ENCODE measurements at places on chromosomes 3 and 15.
A peak's percentile ranks its signal among the peaks of the same experiment; 100 is the strongest.

GRCh38 chr3:184259878-184260723 lies 1.3 kb downstream of the CAMK2N2 start:
- DNase-seq: peak; percentile 14

- peak; percentile 2 for DNase-seq
Measured at GRCh38 chr3:10945683-10946287, 46.8 kb upstream of the SLC6A1 start.

DNA sequence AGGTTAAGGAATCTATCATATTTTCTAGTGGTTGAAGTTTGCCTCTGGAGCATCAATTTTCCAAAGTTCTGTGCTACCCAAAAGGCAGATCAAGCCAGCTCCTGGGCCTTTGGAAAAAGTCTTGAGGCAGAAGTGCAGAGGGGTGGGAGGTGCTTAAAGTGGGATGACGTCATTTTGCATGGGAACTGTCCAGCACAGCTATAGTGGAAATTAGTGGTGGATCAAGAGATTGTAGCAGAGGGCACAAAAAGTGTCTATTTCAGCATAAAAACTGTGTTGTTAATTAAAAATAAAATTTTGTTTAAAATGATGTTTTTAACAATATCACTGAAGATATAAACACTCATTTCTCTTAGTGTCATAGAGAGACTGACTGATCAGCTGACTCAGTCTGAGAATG lies 221.9 kb downstream of the LRRN1 start:
- DNase-seq: no peak

DNA sequence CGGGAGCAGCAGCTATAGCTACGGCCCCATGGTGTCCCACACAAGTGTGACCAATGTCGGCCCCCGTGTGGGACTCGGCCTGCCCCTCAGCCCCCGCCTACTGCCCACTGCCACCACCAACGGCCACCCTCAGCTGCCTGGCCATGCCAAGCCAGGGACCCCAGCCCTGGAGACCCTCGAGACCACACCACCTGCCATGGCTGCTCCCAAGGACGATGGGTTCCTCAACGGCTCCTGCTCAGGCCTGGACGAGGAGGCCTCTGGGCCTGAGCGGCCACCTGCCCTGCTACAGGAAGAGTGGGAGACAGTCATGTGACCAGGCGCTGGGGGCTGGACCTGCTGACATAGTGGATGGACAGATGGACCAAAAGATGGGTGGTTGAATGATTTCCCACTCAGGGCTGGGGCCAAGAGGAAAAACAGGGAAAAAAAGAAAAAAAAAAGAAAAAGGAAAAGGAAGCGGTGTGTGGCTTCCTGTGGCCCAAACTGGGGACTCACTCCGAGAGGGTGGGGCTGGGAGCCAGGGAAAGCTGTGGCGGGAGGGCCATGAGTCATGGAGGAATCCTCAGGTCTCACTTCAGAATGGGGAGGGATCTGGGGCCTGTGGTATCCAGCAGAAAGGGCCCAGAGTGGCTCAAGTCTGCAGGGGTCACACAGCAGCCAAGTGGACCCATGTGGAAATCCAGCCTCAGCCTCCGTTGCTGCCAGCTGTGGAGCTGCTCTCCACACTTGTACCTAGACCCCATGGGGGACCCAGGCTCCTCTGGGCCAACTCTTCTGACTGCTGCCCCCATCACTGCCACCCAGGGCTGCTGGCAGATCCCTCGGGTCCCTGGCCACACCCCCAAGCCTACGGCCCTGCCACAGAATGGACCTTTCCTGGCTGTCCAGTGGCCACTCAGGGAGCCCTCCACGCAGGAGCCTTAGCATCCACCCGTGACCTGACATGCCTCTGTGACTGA lies 26.1 kb downstream of the PTH1R start:
- no peak for DNase-seq

DNA sequence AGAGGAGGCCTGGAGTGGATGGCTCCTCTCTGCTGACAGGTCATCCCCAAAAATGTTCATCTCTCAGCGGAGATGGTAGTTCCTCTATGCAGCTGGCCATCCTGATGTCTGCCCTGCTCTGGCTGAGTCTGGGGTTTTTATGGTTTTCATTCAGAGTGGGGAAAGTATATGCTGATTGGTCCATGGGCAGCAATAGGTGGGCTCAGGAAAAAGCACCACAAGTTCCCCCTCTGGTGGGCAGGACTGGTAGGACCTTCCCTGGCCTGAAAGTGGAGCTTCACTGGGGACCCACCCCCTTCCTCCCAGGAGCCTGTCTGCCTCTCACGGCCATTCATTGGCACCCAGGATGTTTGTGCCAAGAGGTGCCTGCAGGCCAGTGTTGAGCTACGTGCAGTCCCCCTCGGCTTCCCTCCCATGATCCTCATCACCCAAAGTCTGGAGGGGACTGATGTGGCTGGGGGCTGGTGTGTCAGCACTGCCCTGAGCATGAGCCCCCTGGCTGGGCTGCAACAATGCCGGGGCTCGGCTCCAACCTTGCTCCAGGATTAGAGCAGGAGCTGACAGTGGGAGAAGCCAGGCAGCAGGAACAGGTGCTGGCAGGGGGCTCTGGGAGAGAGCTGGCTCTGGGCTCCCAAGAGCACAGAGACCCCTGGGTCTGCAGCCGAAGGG lies 13.1 kb upstream of the BLOC1S6 start:
- DNase-seq: no peak

- no peak for DNase-seq
Measured at GRCh38 chr15:86488046-86488445, 408.4 kb downstream of the AGBL1 start.

All from CD4-positive, alpha-beta T cell treated with Interleukin-4 for 4 hours (primary cell).